ENCODE measurements at places on chromosomes 1 and 21. TPM values are rescaled to one million over a fixed set of nuclear protein-coding genes. Genes with fewer than 3 reads are reported as not detected.
A peak's percentile ranks its signal among the peaks of the same experiment; 100 is the strongest.

The NID1 gene
- polyA plus RNA-seq, result 76.0 TPM

The LSS gene
- polyA plus RNA-seq, result 33.3 TPM

The KRTAP13-2 gene
- not detected for polyA plus RNA-seq

The SLC1A7 gene
- 0.40 TPM for polyA plus RNA-seq

DNA sequence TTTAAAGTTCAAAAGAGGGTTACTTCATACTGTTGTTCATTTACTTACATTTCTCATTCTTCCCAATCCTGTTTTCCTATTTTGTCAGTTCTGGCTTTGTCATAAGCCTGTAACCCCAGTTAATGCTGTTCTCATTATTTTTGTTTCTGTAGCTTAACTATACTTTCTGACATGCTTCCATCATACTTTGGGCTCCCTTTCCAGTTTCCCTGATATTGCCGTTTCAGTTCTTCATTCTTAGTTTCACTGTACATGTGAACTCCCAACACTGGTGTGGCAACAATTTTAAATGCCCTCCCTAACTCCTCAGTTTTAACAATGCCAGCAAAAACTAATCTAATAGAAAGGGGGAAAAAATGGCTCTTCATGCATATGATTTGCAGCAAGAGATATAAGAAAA is 456.7 kb downstream of the LMO4 start:
- no peak for DNase-seq

DNA sequence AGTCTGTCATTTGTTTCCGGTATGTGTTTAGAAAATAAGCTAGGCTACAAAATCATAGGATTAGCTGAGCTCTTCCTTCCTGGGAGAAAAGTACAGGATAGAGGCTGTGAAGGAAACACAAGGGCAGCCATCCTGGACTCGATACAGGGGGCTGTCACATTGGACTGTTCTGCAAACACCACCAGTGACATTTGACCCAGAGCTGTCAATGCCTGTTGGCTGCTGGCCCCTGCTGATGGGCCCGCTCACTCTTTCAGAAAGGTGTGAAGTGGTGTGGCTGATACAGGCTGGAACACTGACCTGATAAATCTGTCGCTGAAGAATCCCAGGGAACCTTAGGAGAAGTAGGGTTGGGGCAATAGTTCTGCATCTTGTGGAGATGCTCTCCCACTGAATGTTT is 183.1 kb downstream of the RHOU start:
- no peak for DNase-seq

DNA sequence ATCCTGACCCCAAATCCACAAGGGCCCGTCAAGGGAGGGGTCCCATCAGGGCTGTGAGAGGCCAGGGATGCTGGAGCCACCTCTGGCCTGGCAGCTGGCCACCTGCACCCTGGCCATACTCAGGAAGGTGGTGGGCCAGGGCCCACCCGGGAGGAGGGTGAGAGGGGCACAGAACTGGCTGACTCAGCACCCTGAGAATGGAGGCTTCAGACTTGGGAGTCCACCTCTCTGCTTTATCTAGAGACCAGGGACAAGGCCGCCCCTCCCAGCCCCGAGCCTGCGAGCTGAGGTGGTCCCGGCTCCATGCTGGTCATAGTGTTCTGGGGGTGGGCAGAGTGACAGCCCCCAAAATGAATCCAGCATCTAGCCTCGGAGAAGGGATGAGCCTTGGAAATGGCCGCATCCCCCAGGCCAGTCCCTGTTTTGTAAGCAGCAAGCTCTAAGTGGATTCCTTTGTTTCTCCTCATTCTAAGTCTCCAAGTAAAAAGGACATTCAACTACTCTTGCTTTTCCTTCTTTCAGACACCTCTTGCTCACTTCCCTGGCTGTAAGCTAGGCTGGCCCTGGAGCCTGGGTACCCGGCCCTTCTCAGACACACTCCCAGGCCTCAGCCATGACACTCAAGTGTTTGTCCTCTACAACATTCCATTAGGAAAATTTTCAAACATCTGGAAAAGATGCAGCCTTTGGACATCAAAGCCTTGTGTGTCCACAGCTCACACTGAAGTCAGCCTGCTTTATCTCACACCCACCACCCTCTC is 12.3 kb downstream of the WNT3A start:
- no peak for DNase-seq

- no peak for DNase-seq
Measured at GRCh38 chr21:45990741-45991605, 9.4 kb downstream of the COL6A1 start.

DNA sequence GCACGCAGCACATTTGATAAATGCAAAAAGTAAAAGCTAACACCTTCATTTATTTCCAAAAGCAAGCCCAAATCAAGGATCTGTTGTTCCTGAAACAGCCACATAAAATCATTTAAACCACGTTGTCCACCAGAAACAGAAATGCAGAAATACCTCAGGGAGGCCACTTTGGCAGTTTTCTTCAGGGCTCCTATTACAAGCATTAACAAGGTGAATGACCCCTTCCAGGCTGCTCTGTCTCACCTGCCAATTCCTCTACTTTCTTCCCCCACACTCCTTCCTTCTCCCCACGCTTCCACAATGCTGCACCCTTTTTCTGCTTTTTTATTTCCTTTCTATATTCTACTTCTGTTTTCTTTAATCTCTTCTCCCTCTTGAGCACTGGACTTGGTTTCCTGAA is 55.0 kb upstream of the PTGFRN start:
- DNase-seq, result no peak

DNA sequence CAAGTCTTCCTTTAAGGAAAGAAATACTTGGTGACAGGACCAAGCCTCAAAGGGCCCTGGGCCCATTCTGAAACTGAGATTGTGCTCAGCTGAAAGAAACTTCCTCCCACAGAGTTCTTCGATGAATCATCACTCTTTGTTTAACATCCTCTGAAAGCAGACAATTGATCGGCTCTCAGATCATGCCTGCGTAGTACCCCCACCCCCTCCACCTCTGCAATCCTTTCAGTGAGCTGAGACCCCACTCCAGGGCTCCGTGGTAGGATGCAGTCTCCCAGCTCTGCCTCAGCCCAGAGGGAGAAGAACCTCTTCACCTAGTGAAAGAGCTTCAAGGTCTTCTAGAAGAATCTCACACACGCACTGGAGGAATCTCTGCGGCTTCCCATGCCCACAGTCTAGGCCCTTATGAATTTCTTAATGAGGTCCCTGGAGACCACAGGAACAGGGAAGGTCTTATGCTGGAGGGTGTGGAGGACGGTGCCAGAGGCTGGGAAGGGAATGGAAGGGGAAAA is 104.9 kb upstream of the SOD1 start:
- DNase-seq, result no peak

- no peak for DNase-seq
Measured at GRCh38 chr1:192603218-192603787, 27.7 kb downstream of the RGS1 start.

- DNase-seq, result no peak
Measured at GRCh38 chr1:11518791-11519628, 40.1 kb downstream of the DISP3 start.

DNA sequence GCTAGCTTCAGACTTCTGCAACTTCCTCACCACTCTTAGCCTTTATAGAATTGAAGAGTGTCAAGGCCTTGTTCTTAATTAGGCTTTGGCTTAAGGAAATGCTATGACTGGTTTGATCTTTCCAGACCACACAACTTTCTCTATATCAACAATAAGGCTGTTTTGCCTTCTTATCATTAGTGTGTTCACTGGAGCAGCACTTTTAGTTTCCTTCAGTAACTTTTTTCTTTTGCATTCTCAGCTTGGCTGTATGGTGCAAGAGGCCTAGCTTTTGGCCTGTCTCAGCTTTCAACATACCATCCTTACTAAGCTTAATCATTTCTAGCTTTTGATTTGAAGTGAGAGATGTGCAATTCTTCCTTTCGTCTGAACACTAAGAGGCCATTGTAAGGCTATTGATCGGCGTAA is 8.6 kb downstream of the PRKACB start:
- no peak for DNase-seq

GRCh38 chr1:203506858-203507626 is 13.1 kb downstream of the OPTC start:
- DNase-seq, result peak; percentile 11

DNA sequence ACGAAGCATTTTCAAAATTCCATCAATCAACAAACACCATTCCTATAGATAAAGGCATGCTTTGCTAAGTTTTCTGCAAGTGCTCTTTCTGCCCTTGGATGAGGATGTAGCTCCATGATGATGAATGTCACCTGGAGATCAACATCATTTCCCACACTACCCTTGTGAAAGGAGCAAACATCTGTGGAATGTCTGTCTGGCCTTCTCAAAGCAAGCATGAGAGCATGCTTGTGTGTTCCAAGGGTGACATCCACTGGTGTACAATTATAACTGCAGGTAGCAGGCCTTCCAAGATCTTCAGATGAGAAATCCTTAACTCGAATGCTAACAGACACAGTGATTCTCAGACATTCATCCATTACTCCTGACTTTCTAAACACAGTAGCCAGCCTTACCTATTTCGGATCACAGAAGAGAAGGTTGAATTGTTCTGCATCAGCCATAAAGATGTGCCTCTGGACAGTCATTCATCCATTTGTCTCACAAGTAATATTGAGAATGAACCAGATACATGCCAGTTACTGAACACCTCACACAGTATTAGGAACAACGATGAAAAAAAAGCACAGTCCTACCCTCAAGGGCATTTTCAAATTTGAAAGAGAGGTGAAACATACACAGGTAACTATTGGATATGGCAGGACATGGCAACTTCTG is 162.4 kb downstream of the TPR start:
- peak; percentile 54 for DNase-seq

- peak; percentile 43 for DNase-seq
Measured at GRCh38 chr1:109617291-109617801, 2.1 kb downstream of the GNAT2 start.

DNA sequence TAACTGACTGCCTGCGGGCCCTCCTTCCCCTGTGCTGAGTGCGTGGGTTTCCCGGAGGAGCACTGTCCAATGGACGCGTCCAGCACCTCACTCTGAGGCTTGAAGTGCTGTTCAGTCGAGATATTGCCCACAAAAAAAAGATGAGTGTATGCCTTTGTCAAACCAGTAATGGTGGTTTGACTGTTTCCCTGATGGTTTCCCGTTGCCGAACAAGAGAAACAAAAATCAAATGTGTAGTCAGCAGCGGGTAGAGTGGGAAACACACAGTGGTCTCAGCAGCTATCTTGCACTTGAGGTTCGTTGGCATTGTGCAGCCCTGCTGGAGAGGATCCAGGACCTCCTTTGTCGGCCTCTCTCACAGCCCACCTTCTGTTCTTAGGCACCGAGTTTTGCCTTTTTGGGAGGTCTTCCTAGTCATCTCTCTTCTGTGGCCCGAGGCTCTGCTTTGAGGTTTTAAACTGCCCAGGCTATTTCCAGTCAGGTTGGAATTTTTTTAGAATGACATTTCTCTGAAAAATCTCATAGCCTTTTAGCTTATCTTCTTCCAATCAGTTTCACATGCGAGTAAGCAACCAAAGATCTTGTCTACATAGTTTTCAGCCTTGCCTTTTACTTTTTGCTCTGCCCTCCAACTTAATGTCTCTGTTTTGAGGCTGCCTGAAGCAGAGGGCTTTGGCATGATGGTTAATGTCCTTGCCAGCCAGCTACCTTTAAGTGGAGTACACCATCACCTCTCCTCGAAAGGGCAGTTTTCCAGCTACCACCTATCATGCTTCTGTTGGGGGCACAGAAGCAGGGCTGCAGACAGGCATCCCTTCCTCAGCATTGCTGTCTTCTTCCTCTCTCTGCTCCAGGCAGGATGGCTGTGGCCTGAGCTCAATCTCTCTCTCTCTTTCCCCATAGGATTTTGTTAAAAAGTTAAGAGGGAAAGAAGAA is 132.3 kb downstream of the URB2 start:
- DNase-seq, result no peak

GRCh38 chr1:45337630-45338325 is 2.2 kb upstream of the TOE1 start:
- DNase-seq, result no peak

Data from large intestine (tissue), 12 donors.